ENCODE measurements at places on chromosomes 4 and X.

- no peak for DNase-seq
These were observed 115.5 kb downstream of the JADE1 start for GRCh38 chr4:128924951-128925350.

DNA sequence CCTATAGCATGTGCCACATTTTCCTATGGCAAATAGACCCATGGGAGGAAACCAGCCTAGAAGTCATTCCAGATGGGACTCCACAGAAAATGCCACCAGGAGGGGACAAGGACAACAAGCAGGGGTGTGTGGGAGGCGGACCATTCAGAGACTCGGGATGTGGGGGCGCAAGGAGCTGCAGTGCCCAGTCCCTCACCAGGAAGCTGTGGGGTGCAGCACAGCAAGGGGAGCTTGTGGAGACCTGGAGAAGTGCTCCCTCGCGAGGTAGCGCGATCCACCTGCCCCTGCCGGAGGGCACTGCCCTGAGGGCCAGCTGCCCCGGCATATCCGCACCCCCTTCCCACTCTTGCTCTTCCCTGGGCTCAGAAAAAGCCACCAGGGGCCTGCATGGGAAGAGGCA, 45.5 kb upstream of the C4orf50 start:
- DNase-seq, result no peak

GRCh38 chr4:52408471-52408870, 250.6 kb downstream of the USP46 start:
- no peak for DNase-seq

DNA sequence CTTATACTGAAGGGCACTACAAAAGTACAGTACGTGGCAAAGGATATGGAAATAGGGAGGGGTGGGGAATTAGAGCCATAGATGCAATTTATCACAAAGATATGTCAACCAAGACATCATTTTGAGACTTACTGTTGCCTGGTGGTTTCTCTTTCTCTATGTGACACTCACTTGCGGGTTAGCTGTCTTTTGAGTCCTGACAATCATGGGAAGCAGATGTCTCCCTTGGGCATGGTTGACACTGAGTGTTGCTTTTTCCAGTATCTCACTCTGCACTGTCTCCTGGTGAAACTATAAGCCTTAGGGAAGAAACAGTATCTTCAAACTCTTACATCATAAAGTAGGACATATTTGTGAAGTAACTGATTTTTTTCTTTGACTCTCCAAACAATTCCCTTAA, 383.5 kb upstream of the LCORL start:
- no peak for DNase-seq

- DNase-seq, result no peak
These were observed 1820.1 kb upstream of the TENM3 start for GRCh38 chr4:180422989-180423711.

DNA sequence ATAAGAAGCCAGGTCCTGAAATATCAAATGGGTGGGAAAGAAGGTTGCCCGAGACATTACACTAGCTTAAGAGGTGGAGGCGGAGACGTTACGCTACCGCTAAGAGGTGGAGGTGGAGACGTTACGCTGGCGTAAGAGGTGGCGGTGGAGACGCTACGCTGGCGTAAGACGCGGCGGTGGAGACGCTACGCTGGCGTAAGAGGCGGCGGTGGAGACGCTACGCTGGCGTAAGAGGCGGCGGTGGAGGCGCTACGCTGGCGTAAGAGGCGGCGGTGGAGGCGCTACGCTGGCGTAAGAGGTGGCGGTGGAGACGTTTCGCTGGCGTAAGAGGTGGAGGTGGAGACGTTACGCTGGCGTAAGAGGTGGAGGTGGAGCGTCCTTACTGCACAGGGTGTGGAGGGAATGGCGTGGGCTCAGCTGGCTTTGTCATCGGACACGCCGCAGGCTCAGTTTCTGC, 12.8 kb downstream of the CYP4V2 start:
- peak; percentile 47 for DNase-seq

GRCh38 chr4:38292529-38292928, 332.3 kb downstream of the PTTG2 start:
- DNase-seq, result no peak

DNA sequence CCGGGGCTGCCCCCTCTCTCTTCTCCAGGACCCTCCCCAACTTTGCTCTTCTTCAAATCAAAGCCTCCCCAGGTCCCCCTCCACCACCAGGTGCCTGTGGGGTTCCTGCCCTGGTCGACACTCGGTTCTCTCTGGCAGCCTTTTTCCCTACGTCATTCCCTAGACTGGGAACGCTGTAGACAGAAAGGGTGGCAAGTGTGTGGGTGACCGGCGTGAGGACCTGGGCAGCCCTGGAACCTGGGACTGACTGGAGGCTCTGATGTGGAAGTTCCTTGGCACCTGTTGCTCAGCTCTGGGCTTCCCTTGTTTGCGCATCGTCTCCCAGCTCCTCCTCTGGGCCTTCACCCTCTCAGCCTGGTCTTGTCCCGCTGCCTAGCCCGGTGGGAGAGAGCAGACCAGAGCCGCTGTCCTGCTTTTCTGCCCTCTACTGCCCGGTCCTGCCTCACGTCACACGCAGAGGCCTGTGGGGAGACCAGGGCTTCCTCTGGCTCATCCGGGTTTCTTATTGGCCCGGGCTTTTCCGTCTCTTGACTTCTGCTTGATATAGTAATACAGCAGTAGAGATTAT, 1.3 kb downstream of the TACC3 start:
- no peak for DNase-seq

GRCh38 chr4:19930742-19931141, 321.0 kb upstream of the SLIT2 start:
- no peak for DNase-seq

DNA sequence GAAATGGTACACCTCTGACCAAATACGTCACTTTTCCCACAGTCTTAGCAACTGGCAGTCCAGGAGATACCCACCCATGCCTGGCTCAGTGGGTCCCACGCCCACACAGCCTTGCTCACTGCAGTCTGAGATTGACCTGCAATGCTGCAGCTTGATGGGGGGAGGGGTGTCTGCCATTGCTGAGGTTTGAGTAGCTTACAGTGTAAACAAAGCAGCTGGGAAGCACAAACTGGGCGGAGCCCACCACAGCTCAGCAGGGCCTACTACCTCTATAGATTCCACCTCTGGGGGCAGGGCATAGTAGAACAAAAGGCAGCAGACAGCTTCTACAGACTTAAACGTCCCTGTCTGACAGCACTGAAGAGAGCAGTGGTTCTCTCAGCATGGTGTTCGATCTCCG, 52.7 kb downstream of the AMER1 start:
- DNase-seq, result no peak

GRCh38 chr4:19402581-19403065, 849.1 kb upstream of the SLIT2 start:
- DNase-seq, result no peak

DNA sequence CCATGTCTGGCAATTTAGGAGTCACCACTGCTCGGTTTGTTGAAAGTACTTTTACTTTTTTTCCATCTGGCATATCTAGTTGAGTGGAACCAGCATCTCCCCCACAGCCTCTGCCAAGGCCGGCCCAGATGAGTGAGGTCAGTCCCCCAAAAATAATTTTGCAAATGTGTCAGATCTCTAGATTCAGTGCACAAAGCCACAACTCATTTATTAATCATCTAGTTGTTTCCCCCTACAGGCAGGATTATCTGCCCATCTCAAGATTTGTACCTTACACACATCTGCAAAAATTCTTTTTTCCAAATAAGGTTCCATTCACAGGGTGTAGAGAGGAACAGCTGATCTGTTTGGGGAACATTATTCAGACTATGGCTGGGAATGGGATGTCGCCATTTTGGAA, 174.0 kb upstream of the MXRA5 start:
- DNase-seq, result no peak
